ENCODE measurements at places on chromosomes 2 and 18.
A peak's percentile ranks its signal among the peaks of the same experiment; 100 is the strongest.

- DNase-seq: no peak
Measured at GRCh38 chr18:54382733-54383252, 25.1 kb downstream of the C18orf54 start.

DNA sequence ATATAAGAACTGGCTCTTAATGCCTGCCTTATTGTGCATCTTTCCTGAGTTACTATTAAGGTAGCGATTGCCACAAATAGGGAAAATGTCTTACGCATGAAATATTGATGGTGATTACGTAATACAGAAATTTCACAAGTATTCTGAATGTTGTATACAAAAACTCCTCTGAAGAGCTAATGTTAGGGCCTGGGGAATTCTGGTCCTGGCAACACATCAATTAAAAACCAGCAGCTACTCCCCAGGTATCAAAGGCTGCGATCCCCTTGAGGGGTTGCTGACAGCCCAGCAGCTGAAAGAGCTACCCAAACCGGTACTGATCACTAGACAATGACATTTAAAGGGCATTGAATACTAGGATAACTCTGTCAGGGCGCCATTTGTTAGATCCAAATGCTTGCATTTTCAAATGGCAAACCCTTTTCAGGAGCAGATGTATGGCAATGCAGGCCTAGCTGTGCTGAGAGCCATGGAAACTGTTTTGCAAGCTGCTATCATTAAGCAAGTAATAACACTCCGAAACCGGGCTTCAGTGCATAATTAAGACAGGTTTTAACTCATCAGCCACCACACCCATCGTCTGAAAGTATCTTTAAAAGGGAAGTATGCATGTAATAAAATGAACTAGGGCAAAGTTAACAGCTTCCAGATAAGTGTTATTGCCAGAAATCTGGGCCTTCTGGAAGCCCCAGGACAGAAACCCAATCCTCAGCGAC, 78.4 kb downstream of the CLHC1 start:
- no peak for DNase-seq

GRCh38 chr2:216549926-216550690, 51.5 kb downstream of the RPL37A start:
- DNase-seq: no peak

GRCh38 chr18:80119111-80119510, 10.0 kb downstream of the ADNP2 start:
- no peak for DNase-seq

- no peak for DNase-seq
Measured at GRCh38 chr18:56565046-56565445, 73.3 kb downstream of the TXNL1 start.

GRCh38 chr2:150598383-150598782, 110.9 kb upstream of the RND3 start:
- no peak for DNase-seq

GRCh38 chr2:135279209-135279608, 227.1 kb downstream of the RAB3GAP1 start:
- DNase-seq: no peak

DNA sequence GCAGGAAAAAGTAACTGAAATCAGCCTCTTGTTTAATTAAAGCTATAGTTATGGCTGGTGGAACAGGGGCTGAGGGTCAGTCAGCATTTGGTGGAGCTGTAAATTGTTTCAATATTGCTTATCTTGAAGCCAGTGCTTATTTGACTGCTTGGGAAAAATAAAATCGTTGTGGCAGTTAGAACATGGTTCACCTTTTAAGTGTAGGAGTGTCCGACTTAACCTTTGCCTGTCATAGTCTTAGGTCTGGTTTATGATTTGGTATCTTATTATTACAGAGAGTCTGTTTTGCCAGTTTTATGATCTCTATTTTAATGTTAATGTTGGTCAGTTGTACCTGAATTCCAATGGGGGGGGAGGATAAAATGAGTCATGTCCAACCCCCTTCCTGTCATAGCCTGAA, 27.2 kb upstream of the NOL4 start:
- no peak for DNase-seq

DNA sequence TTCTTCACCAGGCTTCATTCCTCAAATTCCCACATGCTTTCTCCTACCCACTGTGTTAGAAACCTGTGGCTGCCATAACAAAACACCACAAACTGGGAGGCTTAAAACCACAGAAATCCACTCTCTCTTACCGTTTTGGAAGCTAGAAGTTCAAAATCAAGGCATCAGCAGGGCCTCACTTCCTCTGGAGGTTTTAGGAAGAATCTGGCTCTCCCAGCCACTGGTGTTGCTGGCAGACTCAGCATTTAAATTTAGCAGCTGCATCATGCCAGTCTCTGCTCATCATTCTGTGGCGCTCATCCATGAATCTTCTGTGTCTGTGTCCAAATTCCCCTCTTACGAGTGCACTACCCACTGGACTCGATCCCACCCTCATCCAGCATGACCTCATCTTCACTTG, 248.5 kb downstream of the ZNF516 start:
- DNase-seq: no peak

- no peak for DNase-seq
Measured at GRCh38 chr2:105926960-105927678, 182.4 kb downstream of the NCK2 start.

GRCh38 chr2:28101892-28102291, 211.4 kb downstream of the BABAM2 start:
- no peak for DNase-seq

GRCh38 chr2:71669628-71670429, 216.5 kb downstream of the DYSF start:
- no peak for DNase-seq

DNA sequence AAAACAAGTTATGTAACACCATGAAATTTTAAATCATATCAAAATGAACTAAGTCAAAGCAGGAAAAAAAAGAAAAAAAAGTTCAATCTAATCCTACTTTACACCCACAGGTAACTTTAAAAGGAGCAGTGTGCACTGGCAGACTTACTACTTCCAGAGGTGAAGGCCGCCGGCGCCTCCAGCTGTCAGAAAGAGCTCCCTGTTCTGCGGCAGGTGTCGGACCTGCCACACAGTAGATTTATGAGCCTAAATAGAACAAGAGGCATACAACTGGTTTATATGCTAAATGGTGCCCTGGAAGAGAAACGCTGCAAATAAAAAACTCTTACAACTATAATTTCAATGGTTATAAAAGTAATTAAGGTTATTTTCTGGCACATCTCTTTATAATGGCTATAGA, 23.1 kb upstream of the PNO1 start:
- DNase-seq: no peak

DNA sequence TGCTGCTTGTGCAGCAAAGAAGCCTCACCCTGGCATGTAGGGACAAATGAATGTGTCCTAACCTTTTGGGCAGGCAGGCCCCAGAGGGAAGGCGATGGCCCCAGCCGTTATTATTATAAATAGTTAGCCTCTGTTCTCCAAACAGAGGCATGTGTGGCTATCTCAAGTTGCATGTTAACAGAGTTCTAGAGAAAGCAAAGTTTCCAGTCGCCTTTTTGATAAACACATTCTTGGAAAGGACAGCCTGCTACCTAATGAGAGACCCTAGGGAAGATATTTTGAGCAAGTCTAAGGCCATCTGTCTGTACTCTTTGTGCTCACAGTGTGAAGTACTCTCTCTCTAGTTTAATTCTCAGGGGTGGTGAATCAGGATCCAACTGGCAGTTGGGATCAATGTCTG, 97.4 kb upstream of the FHL2 start:
- no peak for DNase-seq

GRCh38 chr2:42918041-42918440, 125.7 kb upstream of the HAAO start:
- DNase-seq: no peak

DNA sequence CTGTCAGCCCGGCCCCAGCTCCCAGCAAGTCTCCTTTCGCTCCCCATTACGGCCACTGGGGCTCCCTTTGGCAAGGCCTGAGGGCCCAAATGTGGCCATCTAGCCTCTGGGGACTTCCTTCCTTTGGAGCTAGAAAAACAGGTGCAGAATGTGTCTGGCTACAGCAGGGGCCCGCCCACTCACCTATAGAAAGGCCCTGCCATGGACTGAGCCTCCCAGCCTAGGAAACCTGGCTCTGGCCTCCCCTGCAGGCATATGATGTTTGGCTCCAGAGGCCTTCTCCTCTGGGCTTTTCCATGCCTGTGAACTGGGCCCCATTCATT, 55.3 kb upstream of the ALPP start:
- no peak for DNase-seq

DNA sequence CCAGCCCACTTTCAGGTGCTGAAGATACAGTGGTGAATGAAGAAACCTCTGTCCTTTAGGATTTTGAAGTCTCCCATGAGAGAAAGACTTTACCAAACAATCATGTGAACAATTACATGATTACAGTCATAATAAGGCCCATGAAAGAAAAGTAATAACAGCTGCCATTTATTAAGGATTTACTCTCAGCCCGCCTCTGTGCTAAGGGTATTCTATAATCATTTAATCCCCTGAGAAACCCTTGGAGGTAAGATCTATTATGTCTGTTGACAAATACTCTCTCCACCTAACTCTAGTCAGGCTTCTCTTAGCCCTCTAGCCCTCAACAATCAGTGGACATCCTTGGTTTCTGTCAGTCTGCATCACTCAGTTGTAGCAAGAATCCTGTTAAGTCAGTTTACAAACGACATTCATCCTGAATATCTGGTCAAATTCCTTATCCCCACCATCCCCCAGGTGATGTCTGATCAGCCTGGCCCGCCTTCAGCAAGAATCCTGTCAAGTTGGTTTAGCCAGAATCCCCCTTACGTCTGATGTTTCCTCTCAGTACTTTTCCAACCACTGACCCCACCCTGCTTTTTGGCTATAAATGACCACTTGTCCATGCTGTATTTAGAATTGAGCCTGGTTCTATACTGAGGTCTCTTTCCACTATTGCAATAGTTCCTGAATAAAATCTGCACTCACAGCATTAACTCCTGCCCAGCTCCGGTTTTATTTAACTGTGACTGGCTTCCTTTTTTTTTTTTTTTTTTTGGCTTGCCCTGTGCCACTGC, 12.2 kb upstream of the SOCS6 start:
- DNase-seq: no peak

DNA sequence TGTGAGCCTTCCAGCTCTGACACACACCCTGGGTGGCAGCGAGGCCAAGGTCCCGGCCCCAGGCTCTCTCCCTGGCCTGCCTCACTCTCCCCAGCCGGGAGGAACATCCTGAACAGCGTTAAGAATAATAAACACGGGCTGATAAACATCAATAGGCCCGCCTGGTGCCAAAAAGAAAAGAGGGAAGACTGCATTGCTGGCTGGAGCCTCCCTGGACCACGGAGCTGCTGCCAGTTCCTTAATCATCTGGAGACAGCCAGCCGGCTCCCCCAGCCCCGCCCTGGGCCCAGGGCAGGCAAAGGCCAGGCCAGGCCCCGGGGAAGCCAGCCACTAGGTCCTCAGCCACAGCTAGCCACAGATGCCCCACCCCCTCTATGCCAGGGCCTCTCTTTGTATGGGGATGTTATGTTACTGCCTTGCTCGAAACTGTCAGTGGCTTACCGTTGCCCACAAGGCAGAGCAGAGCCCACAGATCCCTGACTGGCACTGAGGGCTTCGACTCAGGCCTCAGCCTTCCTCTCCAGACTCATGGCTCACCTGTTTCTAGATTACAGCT, 293.7 kb downstream of the DYSF start:
- DNase-seq: no peak

GRCh38 chr18:56903686-56904085, 243.2 kb upstream of the BOD1L2 start:
- no peak for DNase-seq

- DNase-seq: no peak
Measured at GRCh38 chr18:75562216-75562615, 134.7 kb upstream of the SMIM21 start.

GRCh38 chr2:43897492-43897891, 58.7 kb downstream of the ABCG8 start:
- DNase-seq: no peak

- no peak for DNase-seq
Measured at GRCh38 chr2:59988341-59988740, 565.1 kb downstream of the BCL11A start.

DNA sequence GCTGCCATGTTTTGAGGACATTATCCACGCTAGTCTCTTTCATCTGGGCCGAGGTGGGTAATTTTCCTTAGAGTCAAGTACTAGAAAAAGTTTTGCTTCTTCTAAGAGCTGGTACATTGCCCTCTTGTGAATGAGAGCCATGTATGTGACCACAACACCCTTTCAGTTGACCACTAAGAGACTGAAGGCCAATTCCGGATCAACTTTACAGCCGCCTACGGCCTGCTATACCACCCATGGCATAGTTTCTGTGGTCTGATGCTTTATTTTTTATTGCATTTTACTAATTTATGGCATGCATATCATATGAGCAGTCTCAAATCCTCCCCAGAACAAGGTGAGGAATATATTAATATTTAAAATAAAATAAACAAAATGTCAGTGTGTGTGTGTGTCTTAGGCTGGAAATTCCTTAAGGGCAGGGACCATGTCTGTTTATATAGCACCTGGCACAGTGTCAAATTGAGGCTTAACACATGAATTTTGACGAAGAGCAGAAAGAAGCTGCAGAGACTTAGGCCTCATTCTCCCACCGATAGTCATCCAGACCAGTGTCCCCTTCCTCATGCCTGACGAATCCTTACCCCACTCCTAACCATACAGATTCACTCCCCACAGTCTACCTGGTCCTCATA, 35.4 kb downstream of the PSD4 start:
- peak; percentile 49 for DNase-seq

DNA sequence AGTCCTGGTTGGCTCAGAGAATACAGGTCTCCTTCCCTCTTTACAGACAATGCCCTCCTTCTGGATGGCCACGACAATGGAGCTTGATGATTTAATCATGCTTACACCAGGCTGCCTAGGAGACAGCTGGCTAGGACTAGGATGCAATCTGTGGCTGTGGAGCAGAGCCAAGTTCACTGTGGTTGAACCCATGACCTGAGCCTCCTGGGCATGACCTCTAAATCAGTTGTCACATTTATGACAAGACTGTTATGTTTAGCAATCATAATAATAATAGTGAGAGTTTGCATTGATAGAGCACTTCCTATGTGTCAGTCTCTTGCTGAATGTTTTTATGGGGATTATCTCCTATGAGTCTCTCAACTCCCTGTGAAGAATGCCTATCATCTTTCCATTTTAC, 244.1 kb downstream of the ICOS start:
- no peak for DNase-seq

DNA sequence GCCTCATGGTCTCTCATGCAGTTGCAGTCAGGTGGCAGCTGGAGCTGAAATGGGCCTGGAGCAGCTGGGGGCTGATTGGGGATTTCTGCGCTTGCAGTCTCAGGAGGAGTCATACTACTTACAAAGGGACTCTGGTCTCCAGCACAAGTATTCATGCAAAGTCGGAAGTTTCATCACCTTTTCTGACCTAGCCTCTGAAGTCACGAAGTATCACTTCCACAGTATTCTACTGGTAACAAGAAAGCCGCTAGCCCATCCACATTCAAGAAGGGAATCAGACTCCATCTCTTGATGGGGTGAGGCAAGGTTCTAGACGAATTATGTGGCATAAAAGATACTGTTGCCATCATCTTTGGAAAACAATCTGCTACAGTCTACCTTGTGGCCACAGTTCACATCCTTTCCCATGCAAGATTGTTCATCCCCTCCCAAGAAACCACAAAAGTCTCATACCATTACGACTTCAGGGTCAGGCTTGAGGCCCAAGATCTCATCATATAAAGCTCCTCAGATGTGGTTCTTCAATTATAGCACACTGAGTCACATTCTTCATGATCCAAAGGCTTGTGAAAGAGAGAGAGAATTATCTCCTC, 95.3 kb downstream of the SMC6 start:
- DNase-seq: peak; percentile 26
